Naive thymus-derived CD8-positive, alpha-beta T cell (primary cell): ENCODE measurements at places on chromosomes 5 and 9. TPM values are rescaled to one million over a fixed set of nuclear protein-coding genes. Genes with fewer than 3 reads are reported as not detected.

- no peak for DNase-seq
Observed at GRCh38 chr5:153713943-153714342, 223.5 kb downstream of the GRIA1 start.

Gene NR5A1
- total RNA-seq = not detected

Gene SHB
- 0.91 TPM for total RNA-seq

- no peak for DNase-seq
Observed at GRCh38 chr5:137521246-137521645, 22.1 kb upstream of the SPOCK1 start.

- DNase-seq = no peak
Observed at GRCh38 chr9:126051446-126052130, 275.0 kb upstream of the MVB12B start.
